Stimulated activated CD4-positive, alpha-beta T cell treated with anti-CD3 and anti-CD28 coated beads, Interleukin-12 subunit alpha, Interleukin-12 subunit beta, amount 100 ng/mL, for 4 hours (primary cell): ENCODE measurements at places on chromosomes 12 and 14.

- no peak for DNase-seq
These were observed 703.6 kb upstream of the FLRT2 start for GRCh38 chr14:84826294-84826693.

- DNase-seq: no peak
These were observed 359.6 kb upstream of the DIO2 start for GRCh38 chr14:80570930-80571298.

- DNase-seq: no peak
These were observed 65.8 kb downstream of the VWF start for GRCh38 chr12:6058481-6059161.

GRCh38 chr12:50618864-50619609 is 114.3 kb downstream of the DIP2B start:
- DNase-seq: no peak

DNA sequence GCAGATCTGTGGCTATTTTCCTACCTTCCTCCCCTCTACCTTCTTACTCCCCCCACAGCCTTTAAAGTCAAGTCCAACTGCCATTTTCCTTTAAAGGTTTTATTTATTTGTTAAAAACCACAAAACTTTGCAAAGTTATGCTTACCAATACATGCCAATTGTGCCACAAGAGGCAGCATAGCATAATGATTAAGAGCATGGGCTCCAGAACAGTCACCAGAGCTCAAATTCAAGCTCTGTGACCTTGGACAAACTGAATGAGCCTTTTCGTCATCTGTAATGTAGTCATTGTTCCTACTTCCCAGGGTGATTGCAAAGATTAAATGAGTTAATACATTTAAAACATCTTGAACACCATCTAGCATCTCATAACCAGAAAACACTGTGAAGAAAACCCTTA is 13.0 kb upstream of the FMNL3 start:
- no peak for DNase-seq

DNA sequence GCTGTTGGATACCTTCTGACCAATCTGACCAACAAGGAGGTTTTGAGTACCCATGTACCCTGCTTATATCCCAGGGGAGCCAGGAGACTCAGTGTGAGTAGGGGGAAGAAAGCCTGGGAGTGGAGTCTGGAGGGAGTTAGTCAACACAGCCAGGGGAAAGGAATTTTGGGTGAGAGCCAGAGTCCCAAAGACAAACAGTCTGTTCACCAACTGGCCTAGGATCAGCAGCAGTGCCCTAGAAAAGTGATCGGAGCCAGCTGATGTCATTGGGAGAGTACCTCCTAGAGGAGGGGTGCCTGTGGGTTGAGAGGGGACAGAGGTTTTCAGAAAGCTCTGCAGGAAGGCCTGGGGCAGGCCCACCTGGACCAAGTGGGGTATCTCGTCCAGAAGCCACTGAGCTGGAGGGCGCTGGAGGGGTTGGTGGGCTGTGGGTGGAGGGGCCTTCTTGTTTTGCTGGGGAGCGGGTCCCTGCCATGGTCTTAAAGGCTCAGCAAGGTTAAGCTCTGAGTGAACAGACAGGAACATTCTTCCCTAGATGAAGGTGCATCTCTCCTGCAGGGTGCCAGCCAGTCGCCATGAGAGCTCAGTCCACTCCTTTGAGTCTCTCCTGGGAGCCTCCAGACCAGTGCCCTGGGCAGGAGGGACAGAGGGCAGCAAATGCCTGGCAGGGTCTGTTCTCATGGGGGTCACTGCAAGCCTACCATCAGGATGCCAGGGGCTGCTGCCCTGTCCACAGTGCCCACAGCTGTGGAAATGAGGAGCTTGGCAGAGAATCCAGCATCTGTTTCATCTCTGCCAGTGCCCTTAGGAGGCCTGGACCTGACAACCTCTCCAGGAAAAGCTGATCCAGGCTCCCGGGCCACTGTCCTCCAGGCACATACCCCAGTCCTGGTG is 63.6 kb downstream of the CHGA start:
- DNase-seq: no peak
